ENCODE measurements at places on chromosomes 2 and 18. TPM values are rescaled to one million over a fixed set of nuclear protein-coding genes. Genes with fewer than 3 reads are reported as not detected.

DNA sequence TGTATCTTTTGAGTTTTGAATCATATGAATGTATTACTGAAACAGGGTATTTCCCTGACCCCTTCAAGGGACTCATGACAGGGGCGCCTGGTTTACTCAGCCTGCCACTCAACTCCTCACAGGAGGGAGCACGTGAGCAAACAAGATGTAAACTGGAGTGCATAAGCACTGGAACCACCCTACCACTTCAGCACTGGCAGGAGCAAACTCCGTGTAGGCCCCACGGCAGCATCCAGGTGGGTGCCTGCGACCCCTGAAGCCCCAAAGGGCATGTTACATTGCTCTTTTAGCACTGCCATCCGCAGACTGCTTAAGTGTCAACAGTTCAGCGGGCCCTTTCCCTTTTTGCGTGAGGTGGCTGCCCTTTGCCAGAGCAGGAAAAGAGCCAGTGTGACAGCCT is 8.2 kb upstream of the DAPL1 start:
- H3K4me3 ChIP-seq = no peak overlapping the region
- H3K4me1 ChIP-seq = no peaks in the 10 kb centered on the region
- no peaks in the 10 kb centered on the region for H3K36me3 ChIP-seq
- DNase-seq = no peak

DNA sequence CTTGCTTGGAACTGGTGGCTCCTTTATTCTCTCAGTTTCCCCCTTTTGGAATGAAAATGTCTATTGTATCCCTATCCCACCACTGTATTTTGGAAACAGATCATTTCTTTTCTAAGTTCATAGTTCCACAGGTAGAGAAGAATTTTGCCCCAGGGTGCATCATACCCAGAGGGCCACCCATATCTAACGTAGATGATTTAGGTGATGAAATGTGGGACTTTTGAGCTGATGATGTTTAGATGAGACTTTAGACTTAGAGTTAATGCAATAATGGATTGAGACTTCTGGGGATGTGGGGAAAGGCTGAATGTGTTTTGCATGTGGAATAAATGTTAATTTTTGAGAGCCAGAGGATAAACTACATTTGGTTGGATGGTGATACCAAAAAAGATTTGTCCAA is 107.9 kb upstream of the CYP26B1 start:
- H3K4me1 ChIP-seq = no peaks in the 10 kb centered on the region
- no peaks in the 10 kb centered on the region for H3K36me3 ChIP-seq
- H3K27ac ChIP-seq = no peak overlapping the region
- no peak overlapping the region for H3K4me3 ChIP-seq

DNA sequence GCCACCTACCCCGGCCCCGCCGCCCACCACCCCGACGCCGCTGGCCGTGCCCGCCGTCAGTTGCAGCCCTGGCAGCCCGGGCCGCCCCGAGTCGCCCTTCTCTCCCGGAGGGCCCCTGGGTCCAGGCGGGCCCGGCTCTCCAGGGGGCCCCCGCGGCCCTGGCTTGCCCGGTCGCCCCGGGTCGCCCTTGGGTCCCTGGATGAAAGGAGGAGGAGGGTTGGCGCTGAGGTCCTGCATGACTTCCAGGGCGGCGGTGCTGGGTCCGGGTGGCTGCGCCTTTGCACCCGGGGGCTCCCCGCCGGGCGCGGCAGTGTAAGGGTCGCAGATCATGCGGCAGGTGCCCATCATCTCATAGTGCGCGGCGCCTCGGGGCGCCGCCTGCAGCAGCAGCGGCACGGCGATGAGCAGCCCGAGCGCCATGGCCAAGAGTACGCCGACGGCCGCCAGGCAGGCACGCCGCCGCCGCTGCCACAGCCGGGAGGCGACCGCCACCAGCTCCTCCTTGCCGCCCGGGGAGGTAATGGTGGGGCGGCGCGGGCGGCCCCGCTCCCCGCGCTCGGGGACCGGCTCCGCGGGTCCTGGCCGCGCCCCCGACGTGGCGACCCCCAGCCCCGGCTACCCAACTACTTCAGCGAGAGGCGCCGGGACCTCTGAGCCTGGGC is 570 bp downstream of the C1QL2 start:
- H3K4me3 ChIP-seq = peak overlapping the region; percentile 37
- no peak overlapping the region for H3K27ac ChIP-seq
- H3K27me3 ChIP-seq = peaks cover 99% of the 10 kb centered on the region
- H3K36me3 ChIP-seq = no peaks in the 10 kb centered on the region
- H3K4me1 ChIP-seq = peaks cover 21% of the 10 kb centered on the region

DNA sequence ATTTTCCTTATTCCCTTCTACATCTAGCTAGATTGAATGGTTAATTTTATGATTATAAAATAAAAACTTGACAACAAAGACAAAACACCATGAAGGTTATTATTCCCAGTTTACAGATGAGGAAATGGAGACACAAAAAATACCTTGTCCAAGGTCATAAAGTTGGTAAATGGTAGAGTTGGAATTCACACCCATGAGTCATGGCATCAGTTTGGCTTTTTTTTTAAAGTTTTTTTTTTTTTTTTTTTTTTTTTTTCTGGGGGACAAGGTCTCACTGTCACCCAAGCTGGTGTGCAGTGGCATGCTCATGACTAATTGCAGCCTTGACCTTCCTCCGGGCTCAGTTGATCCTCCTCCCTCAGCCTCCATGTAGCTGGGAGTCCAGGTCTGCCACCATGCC is 70.0 kb downstream of the MTX2 start:
- DNase-seq = no peak
- H3K4me1 ChIP-seq = no peaks in the 10 kb centered on the region
- no peak overlapping the region for H3K27ac ChIP-seq
- H3K36me3 ChIP-seq = peaks cover 27% of the 10 kb centered on the region
- no peaks in the 10 kb centered on the region for H3K27me3 ChIP-seq

The HDLBP gene
- 365 TPM for total RNA-seq

The DLGAP1 gene
- total RNA-seq = 0.05 TPM

GRCh38 chr2:3777966-3778365 is 74.6 kb downstream of the DCDC2C start:
- H3K4me3 ChIP-seq = no peak overlapping the region
- H3K27me3 ChIP-seq = peaks cover 50% of the 10 kb centered on the region
- DNase-seq = no peak
- no peak overlapping the region for H3K27ac ChIP-seq

- no peak overlapping the region for H3K4me3 ChIP-seq
- H3K36me3 ChIP-seq = no peaks in the 10 kb centered on the region
- H3K27me3 ChIP-seq = peaks cover 9% of the 10 kb centered on the region
Observed at GRCh38 chr2:17303521-17303920, 214.7 kb downstream of the RAD51AP2 start.

- H3K36me3 ChIP-seq = peaks cover 25% of the 10 kb centered on the region
- DNase-seq = no peak
- H3K4me1 ChIP-seq = no peaks in the 10 kb centered on the region
- H3K4me3 ChIP-seq = no peak overlapping the region
- H3K27me3 ChIP-seq = no peaks in the 10 kb centered on the region
Observed at GRCh38 chr2:29147963-29148362, 32.7 kb downstream of the CLIP4 start.

DNA sequence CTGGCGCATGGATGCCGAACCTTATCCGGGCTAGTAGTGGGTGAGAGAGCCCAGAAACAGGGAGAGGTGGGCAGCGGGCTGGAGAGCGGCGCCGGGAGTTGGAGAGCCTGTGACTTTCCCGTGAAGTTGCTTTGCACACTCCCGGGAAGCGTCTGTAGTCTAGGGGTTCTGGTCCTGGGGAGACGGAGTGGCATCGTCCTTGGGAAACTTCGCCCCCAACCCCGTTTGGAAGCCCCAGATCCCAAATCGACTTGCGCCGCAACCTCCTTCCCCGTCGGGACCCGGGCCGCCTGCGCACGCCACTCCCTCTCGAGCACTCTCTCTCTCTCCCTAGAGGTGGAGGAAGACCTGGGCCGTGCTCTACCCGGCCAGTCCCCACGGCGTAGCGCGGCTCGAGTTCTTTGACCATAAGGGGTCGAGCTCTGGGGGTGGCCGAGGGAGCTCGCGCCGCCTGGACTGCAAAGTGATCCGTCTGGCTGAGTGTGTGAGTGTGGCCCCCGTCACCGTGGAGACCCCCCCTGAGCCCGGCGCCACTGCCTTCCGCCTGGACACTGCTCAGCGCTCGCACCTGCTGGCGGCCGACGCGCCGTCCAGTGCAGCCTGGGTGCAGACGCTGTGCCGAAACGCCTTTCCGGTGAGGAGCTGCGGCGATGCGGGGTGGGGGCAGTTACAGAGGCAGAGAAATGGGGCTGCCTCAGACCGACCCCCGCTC is 456 bp downstream of the DOK1 start:
- no peaks in the 10 kb centered on the region for H3K36me3 ChIP-seq
- peaks cover 41% of the 10 kb centered on the region for H3K4me1 ChIP-seq
- peak; percentile 38 for DNase-seq
- peak overlapping the region; percentile 78 for H3K4me3 ChIP-seq

DNA sequence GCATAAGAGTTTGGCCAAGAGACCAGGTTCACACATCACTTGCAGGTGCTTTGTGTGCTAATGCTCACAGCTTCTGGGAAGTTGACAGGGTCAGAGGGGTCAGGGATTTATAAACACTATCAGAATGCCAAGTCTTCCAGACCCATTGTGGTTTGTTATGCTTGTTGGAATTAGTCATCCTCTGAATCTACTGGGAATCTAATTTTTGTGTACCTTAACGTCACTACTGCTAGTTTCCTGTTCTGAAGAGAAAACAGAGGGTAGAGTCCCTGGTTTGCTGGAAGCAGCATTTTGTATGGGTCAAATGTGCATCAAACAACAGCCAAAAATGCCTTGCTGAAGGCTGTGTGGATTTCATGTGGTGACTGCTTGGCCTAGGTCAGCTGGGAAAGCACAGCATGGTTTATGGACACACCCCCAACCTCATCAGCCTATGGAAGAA is 33.3 kb downstream of the ANTXR1 start:
- H3K36me3 ChIP-seq = peaks cover 6% of the 10 kb centered on the region
- no peaks in the 10 kb centered on the region for H3K27me3 ChIP-seq
- H3K4me3 ChIP-seq = no peak overlapping the region

The ZCCHC2 gene
- 13.1 TPM for total RNA-seq

- no peaks in the 10 kb centered on the region for H3K36me3 ChIP-seq
- H3K4me3 ChIP-seq = no peak overlapping the region
- peaks cover 6% of the 10 kb centered on the region for H3K27me3 ChIP-seq
- H3K4me1 ChIP-seq = no peaks in the 10 kb centered on the region
- H3K27ac ChIP-seq = no peak overlapping the region
Observed at GRCh38 chr2:80114812-80115211, 189.7 kb downstream of the LRRTM1 start.

DNA sequence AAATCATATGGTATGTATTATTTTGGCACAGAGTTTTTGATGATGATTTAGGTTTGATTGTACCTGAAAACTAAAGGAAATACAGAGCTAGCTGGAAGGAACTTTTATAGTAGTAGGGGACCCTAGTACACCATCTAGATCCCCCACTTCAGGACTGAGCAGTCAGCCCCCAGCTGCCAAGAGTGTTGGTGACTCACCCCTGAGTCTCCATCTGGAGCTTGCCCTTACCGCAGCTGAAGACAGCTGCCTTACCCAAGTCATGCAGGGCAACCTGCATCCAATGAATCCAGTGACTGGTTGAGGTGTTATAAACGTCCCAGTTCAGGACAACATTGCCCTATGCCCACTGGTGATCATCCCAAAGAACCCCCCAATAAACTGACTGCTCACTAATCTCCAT is 15.3 kb downstream of the PMS1 start:
- peaks cover 25% of the 10 kb centered on the region for H3K36me3 ChIP-seq
- H3K27ac ChIP-seq = no peak overlapping the region
- DNase-seq = no peak
- H3K4me1 ChIP-seq = peaks cover 9% of the 10 kb centered on the region
